ENCODE measurements at places on chromosomes 6 and 20.

- no peak for DNase-seq
Observed at GRCh38 chr6:26129656-26130055, 42.4 kb downstream of the HFE start.

- no peak for DNase-seq
Observed at GRCh38 chr6:12200015-12200564, 90.1 kb upstream of the EDN1 start.

- DNase-seq, result no peak
Observed at GRCh38 chr6:156600678-156601077, 176.5 kb upstream of the ARID1B start.

GRCh38 chr6:107230024-107230423, 114.7 kb upstream of the BEND3 start:
- DNase-seq, result no peak

GRCh38 chr6:37171201-37171969, 1.4 kb downstream of the PIM1 start:
- no peak for DNase-seq

- no peak for DNase-seq
Observed at GRCh38 chr20:61764471-61765025, 301.1 kb downstream of the TAF4 start.

DNA sequence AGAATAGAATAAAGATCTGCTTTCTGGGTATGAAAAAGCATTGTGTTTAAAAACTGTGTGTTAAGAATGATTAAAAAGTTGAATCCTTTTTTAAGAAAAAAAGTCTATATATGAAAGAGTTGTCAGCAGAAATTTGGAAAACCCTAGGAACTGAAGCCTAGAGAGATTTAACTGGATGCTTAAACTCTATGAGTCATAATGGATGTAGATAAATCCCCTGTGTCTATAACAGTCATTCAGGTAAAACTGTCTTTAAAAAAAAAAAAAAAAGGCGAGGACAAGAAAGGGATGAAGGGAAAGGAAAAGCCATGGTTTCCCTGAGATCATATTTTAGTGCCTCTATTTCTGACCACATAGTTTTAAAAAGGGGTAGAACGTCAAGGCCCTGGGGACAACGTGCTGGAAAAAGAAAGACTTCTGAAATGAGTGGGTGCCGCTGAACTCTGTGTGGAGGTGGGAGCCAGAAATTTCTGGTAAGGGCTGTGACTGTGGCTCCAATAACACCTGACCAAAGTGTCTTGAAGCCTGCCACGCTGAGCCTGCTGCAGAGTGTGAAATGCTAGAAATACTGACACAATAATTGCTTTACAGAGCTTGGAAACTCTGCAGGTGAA, 302.6 kb upstream of the ARID1B start:
- no peak for DNase-seq

GRCh38 chr20:2169456-2170088, 67.9 kb downstream of the STK35 start:
- DNase-seq, result no peak

DNA sequence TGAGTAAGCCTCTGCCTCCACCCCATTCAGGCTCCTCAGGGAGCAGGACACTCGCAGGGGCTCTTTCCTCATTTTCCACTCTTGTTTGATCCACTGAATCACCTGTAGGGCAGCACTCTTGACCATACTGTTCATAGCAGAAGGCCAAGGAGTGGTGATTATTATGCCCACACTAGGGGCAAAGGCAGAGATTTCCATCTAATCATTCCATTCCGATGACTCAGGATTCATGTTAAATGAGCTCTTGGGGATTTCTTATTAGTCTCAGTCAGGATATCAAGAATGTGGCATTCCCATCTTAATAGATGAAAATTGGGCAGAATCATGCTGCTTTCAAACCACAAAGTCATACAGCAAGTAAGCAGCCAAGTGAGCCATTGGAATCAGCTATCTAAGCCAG, 101.9 kb upstream of the MOCS1 start:
- DNase-seq, result no peak

- no peak for DNase-seq
Observed at GRCh38 chr20:12012241-12013222, 94.8 kb downstream of the BTBD3 start.

DNA sequence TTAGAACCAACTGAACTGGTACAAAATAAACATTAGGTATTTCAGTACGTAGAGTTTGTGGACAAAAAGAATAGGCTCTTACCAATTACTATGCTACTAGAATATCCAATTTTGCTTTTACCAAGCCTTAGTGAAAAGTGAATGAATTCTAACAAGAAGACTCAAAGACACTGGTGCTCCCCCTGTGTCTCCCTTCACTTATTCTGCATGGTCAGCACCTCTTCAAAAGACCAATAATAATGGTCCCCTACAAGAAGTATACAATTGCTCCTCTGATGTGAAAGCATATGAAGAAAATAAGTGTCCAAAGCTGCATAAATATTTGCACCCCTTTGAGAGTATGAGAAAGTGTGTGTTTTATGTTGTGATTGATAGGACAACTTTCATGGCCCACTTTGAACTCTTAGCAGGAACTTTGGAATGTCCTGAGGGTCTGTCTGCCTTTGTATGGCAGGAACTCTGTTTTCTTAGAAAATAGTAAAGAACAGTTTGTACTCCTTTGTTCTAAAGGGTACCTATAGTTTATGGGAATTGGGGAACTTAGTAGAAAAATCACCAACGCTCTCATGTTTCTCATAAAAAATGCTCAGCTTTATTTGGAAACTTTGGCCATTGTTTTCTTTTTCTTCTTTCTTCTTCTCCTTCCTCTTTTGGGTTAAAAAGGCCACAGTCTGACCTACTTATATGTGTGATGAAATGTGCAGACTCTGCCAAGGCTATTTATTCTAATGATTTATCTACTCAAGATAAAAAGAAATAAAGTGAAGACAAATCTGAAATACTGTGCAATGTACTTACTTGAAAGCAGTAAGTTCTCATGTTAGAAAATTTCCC, 352.4 kb downstream of the LAMA2 start:
- no peak for DNase-seq

DNA sequence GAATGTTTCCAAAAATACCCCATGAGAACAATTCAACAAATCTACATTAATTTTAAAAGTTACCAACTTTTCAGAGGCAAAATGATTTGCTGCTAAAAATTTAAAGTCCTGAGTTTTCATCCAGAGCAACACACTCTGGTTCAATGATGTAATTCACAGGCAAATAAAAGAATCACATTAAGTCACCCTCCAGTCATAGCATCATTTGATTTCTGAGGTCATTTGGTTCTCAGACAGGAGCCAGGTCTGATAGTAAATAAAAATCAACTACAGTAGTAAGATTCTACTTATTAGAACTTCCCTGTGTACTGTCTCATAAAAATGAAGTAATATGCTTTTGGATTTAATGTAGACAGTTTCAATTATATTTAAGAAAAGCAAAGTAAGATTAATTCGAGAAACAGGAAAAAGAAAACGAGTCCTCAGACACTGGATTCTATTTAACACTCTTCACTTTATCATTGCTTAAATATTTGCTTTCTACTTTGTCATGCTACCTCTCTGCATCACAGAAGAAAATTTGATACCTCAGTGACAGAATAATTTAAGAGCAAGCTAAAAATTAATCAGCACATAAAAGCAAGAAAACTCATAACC, 25.8 kb downstream of the MAP7 start:
- DNase-seq, result no peak

- DNase-seq, result no peak
Observed at GRCh38 chr6:90910893-90911292, 324.0 kb upstream of the MAP3K7 start.

GRCh38 chr6:4374216-4374615, 238.8 kb upstream of the ECI2 start:
- no peak for DNase-seq

DNA sequence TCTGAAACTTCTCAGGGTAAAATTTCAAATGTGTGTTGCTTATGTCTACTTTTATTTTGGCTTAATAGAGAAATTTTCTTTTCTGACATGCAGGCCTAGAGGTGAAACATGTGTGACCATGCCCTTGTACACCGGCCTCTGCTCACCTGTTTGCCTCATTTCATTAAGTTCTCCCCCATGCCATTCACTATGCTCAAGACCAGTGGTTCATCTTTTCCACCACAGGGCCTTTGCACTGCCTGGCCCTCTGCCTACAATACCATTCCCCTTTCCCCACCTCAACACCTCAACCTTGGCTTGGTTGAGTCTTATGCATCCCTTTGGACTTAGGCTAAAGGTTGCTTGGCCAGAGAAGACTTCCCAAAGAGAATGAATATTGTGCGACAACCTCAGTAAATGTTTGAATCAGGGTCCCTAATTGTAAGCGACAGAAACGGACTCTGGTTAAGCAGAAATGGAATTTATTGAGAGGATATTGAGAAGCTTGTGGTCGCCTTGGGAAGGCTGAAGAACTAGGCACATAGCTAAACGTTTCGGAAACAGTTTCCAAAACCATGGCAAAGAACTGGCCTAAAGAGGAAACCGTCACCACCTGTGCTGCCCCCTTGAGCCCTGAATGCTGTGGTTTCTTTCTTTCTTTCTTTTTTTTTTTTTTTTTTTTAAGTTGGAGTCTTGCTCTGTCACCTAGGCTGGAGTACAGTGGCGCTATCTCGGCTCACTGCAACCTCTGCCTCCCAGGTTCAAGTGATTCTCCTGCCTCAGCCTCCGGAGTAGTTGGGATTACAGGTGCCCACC, 152.2 kb downstream of the SOX4 start:
- no peak for DNase-seq

- no peak for DNase-seq
Observed at GRCh38 chr6:142906945-142907470, 38.0 kb downstream of the HIVEP2 start.

GRCh38 chr6:122569230-122569771, 40.9 kb upstream of the PKIB start:
- DNase-seq, result no peak

DNA sequence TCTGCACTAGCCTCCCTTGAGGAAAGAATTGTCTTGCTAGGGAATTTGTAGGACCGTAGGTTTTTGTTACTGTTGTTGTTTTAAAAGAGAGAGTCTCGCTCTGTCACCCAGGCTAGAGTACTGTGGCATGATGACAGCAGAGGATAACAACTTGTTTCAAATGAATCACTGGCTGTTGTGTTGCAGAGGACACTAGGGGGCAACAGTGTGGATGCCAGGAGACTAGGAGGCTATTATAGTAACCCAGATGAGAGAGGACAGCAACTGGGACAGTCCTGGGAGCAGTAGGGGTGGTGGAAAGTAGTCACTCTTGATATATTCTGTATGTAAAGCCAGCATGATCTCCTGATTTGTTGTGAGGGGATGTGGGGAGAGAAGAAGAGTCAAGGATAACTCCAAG, 41.8 kb upstream of the LAMA4 start:
- DNase-seq, result no peak

- DNase-seq, result no peak
Observed at GRCh38 chr6:16434885-16435284, 196.5 kb downstream of the GMPR start.

DNA sequence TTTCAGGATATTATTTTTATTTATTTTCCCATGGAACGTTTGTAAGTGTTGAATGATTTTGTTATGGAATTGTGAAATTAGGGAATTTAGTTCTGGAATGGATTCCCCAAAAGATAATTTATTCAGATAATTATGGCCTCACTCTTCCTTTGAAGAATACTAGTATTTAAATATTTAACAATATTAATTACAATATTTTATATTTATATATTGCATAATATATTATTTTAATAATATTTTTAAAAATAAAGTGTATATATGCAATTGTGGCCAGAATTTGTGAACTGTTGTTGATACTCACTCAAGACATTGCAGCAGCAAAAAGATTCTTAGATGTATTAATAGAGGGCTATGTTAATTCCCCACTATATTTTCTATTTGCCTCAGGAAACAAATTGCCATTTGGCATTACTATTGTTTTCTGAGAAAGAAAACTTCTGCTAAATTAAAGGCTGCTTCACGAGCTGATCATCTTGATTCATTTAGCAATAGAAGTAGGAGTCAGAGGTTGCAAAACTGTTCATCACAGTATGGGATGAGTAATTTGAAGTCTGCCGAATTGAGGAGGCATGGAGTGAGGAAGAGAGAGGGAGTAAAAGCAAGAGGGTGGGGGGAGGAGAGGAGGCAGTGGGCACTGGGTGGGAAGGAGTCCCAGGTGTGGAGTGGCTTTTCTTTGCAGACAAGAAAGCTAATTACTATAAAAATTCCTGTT, 729.2 kb downstream of the DHX35 start:
- no peak for DNase-seq

DNA sequence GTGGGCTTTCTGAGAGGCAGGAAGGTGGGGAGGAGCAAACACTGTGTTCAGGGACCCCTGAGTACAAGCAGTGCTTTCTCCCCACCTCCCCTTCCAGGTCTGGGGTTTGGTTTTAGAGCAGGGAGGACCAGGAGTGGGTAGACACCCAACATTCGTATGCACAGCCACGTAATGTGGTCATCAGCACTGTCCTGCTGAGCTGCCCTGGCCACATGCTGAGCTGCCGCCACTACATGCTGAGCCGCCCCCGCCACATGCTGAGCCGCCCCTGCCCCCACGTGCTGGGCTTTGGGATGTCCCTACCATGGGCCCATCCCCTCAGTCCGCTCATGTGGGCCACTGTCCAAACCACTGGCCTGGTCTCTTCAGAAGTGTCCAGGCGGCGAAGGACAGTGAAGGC, 214.9 kb upstream of the CST7 start:
- no peak for DNase-seq

DNA sequence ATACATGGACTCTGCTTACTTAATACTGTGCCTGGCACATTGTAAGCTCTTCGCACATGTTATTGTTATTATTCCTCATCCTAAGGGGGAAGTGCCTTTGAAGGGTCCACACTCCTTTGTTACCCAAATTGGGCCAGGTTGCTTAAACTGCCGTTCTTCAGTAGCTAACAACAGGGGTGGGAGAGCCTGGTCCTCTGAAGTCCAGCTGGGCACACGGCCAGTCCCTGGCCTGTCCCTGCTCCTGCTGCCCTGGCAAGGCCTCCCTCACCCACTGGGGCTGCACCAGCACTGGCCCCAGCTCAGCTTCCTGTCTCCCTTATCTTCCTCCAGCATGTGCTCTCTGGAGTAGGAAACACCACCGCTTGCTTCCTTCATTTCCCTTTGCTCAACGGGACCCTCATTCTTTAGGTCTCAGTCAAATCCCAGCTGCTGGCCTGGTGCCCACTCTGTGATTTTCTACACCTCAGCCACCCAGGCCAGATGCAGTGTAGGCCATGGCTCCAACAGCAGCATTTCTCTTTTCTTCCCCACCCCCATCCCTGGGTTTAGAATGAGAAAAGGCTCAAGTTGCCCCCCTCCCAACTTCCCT, 5.5 kb upstream of the PROCR start:
- DNase-seq, result no peak

DNA sequence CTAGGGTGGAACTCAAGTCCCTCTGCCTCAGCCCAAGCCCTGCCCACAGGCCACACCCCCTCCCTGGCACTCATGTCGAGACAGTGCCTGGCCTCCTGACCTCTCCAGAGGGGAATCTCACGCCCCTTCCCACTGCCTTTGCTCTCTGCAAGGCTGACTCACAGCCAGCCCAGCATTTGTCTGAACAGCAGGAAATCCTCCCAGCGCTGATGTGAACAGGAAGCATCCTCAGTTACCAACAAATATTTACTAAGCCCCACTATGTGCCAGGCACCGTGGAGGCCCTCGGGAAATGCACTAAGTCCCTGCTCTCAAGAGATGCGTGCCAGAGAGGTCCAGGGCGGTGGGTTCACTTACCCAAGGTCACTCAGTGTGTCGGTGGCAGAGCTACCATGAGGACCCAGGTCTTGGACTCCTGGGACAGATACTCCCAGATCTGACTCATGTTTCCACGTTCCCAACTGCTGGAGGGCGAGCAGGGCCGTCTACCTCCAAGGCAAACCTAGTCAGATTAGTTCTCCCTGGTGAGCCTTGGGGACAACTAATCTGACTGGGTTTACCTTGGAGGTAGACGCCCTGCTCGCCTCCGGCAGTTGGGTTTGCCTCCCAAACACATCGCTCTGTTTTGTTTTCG, 7.8 kb downstream of the ADA start:
- DNase-seq, result no peak

GRCh38 chr6:135331002-135331401, 149.9 kb downstream of the MYB start:
- DNase-seq, result no peak

Data from stimulated activated CD8-positive, alpha-beta memory T cell treated with anti-CD3 and anti-CD28 coated beads, Interleukin-4, amount 100 ng/mL, for 4 hours (primary cell).